ENCODE measurements at places on chromosomes 7 and 10.

GRCh38 chr7:99394188-99394502 is 14.3 kb downstream of the PDAP1 start:
- DNase-seq, result no peak

GRCh38 chr7:114302858-114303257 is 111.8 kb upstream of the FOXP2 start:
- DNase-seq, result peak; percentile 3

DNA sequence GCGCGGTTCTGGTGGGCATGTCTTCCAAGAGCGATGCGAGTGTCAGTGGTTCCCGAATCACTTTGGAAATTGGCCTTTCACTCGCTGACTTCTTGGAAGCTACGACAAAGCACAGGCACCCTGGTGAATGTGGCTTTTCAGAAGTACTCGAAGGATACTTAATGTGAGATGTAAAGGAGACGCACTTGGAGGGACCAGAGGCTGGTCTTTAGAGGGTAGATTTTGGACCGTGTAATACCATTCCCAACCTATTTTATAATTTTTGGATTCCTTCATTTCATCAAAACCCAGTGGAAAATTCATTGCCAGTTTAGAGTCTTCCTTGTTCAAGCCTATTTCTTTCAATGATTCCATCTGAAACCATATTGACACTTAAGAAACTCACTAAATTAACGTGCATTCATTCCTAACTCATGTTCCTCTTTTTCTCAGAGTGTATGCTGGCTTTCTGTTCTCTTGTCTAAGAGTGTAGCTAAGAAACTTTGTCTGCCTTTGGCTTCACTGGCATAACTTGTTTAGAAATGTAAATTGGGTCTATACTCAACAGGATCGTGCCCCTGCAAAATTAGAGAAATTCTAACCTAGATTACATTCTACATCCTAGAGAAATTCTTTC is 645 bp upstream of the COPG2 start:
- DNase-seq, result no peak

DNA sequence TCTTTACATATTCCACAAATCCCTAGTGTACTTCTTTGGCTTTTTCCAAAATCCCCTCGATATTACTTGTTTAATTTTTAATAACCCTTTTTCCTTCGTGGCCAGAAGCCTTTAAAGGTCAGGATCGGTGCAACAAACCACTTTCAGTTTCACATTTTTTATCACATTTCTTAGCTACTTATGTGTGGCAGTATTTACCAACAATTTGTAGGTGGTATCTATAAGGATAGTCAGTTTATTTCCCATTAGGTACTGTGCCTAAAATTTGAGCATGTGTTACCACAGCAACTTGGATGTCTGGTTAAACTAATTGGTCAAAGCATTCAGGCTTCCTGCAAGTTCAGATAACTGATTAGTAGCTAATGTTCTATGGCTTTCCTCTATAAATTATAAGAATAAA is 104.9 kb downstream of the CDK14 start:
- peak; percentile 39 for DNase-seq

- peak; percentile 96 for DNase-seq
Measured at GRCh38 chr7:104956753-104957450, 57.1 kb upstream of the KMT2E start.

DNA sequence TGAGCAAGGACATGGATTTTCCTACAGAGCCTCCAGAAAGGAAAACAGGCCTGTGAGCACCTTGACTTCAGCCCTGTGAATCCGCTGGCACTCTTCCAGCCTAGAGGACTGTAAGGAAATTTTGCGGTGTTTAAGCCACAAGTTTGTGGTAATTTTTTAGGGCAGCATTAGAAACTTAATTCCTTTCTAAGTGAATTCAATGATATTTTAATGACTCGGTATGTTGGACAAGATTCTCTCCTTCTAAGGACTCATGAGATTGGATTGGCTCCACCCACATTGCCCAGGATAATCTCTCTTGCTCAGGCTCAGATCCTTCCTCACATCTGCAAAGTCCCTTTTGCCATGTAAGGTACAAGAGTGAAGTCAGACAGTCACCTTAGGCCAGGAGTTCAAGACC is 4.5 kb downstream of the LYZL2 start:
- peak; percentile 77 for DNase-seq

- DNase-seq, result peak; percentile 56
Measured at GRCh38 chr10:132591166-132591971, 53.8 kb downstream of the INPP5A start.

Data from GM23248 (cell line).